Stimulated activated CD8-positive, alpha-beta memory T cell treated with anti-CD3 and anti-CD28 coated beads, Interleukin-4, amount 100 ng/mL, for 4 hours (primary cell): ENCODE measurements at places on chromosomes 6 and 20.

DNA sequence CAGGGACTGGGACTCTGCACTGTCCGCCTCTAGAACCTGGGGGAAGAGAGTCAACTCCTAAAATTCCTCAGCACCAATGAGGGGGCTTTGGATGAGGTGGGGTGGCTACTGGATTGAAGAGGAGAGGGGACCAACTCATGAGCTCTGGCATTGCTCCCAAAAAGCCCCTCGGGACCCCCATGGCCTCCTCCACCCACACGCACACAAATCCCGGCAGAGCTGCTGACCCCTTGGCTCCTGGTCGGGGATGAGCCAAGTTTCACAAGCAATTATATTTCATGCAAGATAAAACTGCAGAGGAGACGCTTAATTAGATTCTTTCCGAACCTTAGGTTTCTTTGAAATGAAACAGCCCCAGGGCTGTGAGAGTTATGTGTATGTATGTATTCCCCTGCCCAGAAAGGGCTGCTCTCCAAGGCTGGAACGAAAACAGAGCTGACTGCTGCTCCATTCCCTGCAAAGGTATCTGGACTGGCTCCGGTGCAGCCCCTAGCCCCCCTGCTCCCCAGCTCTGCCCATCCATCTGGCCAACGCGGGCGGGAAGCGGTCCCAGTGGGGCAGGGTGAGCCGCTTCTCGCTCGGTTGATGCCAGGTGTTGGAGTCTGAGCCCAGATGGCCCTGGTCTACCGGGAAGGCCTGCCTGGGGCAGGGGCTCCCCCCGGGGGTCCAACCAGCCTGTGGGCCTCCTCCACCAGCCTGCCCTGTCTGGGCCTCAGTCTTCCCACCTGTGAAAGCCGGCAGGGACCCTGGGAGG is 46.8 kb upstream of the STX16 start:
- DNase-seq = no peak

DNA sequence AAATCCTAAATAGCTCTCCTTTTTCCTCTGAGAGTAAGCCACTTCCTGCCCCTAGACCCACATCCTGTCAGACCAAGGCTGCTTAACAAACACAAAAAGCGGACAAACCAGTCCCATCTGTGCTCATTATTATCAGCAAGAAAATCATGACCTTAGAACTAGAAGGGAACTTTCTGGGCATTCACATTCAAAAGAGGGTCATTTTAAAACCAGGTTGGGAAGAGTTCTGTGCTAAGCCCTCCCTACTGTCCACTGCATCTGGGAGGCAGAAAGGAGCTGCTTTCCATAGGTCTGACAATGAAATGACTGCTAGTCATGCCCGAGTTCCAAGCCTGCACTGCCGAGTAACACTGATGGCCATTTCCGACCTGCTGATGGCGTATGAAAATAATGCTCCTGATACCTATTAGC is 15.4 kb downstream of the EZR start:
- no peak for DNase-seq

DNA sequence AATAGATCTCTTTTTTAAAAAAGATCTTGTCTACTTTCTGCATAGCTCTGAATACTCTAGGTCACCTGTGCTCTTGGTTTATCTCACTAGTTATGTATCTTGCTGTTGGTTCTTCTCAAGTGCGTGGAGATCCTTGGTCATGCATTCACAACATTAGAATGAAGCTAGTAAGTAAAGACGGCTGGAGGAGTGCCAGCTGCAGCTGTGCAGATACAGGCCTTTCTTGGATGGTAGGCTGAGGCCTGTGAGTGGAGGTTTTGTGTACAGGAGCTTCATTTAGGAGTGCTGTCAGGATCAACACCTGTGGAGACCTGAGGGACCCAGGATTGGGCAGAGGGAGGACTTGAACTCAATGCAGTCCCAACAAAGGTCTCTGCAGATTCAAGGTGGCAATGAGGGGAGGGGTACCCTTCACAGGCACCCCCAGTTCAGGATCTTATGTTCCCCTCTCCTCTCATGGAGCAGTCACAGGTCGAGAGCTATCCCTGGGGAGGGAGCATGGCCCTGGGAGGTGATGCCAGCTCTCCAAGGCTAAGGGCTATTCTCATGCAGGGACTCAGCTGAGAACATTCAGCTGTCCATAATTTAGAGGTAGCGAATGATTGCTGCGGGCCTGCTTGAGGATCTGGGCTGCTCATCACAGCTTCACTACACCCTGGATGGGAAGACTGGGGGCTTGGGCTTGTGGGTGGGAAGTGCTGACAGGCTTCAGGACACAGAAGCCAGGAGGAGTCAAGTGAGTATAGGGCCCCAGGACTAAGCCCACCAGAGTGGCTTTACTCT is 98.9 kb upstream of the ENPP5 start:
- DNase-seq = no peak

DNA sequence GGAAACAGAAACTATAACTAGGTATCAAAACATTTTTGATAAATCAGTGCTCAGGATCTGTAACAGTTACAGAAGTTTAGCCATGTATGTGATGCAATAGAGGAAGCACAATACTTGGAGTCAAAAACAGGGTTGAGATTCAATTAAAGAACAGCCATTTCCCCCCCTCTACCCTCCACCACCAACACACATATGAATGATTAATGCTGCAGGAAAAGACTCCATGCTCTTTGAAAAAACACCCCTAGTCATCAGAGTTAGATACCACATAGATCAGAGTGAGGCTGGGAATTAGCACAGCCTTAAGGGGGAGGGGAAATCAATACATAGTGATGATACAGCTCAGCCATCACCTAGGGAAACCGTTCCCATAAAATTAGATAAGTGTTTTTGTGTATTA is 108.9 kb upstream of the EMILIN3 start:
- DNase-seq = no peak
